Stimulated activated CD8-positive, alpha-beta memory T cell treated with anti-CD3 and anti-CD28 coated beads, Interleukin-4, amount 100 ng/mL, for 1 hour (primary cell): ENCODE measurements at places on chromosomes 1 and 21.

DNA sequence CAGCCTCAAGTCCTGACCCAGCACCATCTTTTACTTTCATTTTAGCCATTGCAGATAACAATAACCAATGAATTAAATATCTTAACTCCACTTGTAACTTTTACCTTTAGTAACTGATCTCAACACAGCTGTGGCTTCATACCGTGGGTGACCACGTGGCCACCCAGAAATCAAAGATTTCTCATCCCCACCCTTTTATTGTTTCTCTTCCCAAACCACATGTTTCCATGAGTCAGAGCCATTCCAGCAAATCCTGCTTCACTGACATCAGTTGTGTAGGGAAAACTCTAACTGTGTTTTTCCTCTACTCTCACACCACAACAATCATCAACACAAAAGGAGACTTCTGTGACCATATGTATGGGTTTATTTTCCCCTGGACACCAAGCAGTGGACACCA lies 25.1 kb upstream of the BRDT start:
- no peak for DNase-seq

DNA sequence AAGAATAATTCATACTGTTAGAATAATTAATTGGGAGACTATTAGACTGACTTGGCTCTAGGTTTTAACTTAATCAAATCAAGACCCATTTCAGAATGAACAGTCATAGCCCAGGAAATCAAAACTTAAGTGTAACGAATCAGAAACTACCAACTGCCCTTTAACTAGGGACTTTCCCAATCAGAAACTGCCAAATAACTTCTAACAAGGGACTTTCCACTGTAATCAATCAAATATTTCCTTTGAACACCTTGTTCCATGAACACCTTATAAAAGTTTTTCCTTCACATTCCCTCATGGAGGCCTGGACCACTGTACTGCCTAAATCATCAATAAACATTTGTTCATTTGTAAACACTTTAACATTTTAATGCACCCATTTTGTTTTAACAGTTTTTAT lies 1054.7 kb upstream of the TMPRSS15 start:
- no peak for DNase-seq

- no peak for DNase-seq
Measured at GRCh38 chr1:2330519-2331199, 60.7 kb downstream of the MORN1 start.

DNA sequence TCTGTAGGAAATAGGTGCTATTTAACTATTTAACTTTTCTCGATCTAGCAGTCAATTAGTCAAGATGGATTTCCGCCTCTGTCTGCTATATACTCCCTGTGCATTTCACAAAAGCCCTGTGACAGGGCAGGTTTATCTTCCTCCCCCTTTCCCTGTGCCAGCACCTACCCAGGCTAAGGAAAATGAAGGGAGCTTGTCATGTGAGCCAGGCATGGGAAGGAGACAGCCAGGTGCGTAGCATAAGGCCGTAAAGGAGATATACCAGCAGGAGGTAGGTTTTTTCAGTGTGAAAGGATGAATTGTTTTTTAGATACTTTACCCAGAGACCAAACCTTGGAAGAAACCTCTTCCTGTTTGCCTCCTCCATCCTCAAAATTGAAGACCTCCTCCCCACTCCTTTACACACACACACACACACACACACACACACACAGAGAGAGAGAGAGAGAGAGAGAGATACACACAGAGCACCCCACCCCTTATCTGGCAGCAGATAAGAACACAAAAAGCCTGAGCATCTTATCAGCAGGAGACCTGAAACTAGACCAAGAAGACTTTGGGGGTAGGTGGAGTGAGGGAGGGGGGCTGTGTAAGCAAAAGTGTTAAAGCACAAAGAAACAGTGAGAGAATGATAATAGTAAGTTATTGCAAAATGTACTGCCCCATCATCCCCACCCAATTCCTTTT lies 12.0 kb upstream of the TARBP1 start:
- no peak for DNase-seq

GRCh38 chr1:17904290-17904689 lies 149.2 kb downstream of the ACTL8 start:
- DNase-seq = no peak

- no peak for DNase-seq
Measured at GRCh38 chr1:220783453-220783852, 3.3 kb upstream of the MTARC1 start.

GRCh38 chr1:222420633-222421032 lies 127.3 kb downstream of the HHIPL2 start:
- no peak for DNase-seq

DNA sequence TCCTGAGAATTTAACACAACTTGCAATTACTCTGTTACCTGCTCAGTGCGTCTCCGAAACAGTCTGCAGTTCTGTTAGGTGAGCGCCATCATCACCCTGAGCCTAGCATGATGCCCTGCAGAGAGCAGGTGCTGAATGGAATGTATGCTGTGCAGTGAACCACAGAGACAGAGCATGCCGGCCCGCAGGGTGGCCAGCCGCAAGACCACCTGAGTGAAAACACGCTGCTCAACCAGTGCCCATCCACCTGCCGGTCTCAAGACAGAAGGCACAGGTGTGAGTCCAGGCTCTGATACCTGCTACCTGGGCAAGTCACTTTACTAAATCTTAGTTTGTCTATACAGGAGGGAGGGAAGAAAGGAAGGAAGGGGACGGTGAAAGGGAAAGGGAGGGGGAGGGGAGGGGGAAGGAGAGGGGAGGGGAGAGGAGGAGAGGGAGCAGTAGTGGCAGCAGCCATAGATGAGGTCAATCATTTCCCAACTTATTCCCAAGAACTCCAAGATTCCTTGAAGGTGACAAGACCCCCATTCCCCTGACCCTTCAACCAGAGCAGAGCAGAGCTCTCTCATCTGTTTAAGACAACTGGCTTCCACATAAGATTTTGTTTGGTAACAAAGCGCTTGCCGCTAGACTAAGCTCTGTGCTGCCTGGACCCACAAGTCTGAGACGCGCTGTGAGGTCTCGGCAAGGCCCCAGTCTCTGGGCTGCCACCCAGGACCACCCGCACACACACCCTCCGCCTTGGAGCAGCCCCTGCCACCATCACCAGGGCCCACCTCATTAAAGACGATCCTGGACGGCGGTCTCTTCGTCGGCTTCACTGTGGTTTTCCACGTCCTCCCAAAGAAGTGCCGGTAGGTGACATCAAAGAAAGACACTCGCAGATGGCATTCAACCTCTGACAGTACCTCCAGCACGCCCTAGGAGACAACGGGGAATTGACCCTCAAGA lies 14.5 kb downstream of the NPHP4 start:
- DNase-seq = no peak
